ENCODE measurements at places on chromosomes 16 and 17.

DNA sequence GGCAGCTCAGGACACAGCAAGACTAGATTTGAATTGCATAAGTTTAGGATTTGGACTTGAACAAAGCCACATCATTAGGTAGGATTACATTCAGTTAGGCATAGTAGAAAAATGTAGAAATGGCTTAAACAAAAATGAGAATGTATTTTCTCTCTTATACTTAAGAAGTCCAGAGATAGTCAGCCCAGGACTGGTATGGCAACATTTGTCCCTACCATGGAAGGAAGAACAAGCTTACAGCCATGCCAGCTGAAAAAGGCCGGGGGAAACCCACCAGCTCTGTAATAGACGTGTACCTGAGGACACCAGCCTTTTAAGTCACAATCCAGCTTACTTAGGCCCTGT lies 11.2 kb upstream of the TMIGD1 start:
- DNase-seq, result no peak

DNA sequence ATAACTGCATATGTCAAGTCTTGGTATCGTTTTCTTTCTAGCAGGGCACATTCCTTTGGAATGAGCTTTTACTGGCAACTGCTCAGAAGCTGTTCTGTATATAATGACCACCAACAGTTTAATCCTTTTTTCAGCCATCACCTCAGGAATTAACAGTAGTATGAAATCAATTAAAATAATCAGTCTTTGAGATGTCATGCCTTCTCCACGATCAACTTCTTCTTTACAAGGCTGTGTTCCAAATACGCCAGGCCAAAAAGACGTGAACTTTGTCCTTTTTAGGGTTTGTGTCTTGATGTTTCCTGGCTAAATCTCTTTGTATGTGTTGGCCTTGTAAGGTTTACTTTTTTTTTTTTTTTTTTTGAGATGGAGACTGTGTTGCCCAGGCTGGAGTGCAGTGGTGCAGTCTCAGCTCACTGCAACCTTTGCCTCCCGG lies 54.9 kb downstream of the ABCC1 start:
- DNase-seq, result peak; percentile 91

- no peak for DNase-seq
Observed at GRCh38 chr16:27293343-27293742, 20.4 kb upstream of the IL4R start.

DNA sequence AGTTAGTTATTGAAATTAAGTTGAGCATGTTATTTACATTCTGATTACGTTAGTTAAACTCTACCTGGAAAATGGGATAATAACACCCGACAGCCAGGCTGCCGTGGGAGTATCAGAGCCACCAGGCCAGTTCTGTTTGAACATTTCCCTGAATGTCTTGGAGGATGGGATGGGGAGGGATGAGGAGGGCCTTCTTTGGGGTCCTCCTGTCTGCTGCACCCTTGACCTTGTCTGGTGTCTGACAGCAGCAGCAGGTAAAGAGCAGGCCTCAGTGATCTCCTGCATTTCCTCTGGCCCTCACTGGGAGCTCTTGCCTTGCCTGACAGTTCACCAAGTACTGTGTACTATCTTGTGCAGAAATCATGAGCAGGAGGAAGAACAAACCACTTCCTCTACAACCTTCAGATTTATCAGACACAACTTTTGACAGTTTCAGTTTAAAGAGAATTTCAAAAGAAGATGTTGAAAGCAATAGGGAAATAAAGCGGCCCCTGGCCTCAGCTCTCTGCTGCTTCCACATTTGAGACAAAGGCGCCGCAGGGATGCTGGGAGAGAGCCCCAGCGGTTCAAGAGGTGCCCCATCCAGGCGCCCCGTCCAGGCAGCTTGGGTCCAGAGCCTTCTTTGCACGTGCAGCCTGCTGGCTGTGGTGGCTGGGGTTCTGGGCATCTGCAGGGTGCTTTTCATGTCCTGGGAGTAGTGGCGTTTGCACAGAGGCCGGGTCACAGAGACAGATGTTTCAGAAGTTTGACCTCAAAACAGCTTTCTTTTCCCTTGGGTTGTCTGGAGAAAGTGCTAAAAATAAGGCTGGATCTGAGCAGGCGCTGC lies 25.3 kb downstream of the CMIP start:
- DNase-seq, result no peak

DNA sequence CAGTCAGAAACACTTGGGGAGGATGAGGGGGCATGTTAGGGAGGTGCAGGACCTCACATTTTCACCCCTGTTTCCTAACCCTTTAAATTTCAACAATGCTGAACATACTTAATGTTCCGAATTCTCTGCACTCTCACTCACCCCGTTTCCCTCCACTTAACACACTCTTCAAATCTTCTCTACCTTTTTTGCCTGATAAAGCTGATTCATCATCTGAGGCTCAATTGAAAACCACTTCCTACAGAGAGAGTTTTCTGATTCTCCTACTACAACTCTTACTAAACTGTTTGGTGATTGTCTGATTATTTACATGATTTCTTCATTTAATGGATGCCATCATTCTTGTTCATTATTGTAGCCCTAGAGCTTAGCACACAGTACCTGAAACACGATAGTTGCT lies 42.4 kb downstream of the PCTP start:
- no peak for DNase-seq

DNA sequence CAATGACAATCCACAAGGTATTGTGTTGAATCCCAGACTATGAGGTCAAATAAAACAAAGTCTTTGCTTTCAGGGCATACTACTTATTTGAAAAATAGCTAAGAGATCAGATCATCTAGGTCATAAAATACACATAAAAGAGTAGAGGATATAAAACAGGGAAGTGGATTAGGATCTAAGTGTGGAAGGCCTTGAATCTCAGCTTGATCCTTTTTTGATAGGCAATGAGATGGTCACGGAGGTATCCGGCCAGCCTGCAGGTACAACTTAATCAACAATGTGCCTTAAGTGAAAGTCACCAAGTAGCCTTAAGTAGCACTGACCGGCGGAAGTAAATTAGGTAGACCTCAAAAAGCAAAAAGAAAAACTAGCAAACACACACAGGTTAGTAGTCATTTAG lies 901.7 kb downstream of the KCNJ2 start:
- DNase-seq, result no peak

- peak; percentile 56 for DNase-seq
Observed at GRCh38 chr16:55703003-55704001, 47.5 kb downstream of the SLC6A2 start.

All from fibroblast of skin of back (primary cell).